ENCODE measurements at places on chromosomes 12 and 14.

DNA sequence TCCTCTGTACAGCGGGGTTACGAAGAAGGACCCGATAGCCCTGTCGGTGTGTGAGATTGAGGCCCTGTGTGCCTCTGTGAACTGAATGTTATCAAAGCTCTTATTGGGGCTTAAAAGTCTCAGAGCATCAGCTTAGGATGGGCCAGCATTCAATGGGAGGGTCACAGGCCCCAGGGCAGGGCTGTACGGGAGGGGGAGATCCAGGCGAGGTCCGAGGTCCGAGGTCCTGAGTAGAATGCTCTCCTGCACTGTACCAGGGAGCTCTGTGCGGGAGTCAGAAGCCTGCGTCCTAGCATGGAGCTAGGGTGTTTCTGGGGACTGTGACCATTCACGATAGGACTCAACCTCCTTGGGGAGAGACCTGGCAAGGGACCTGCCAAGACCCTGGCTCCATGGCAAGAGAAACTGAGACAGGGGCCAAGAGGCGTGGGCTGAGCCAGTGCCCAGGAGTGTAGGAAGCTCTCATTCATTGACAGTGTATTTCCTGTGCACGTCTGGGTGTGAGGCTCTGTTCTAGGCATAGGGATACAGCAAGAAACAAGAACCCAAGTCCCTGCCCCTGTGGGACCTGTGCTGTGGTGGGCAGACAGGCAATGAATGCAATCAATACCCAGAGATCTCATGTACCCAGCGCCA, 12.0 kb upstream of the FAM181A start:
- DNase-seq, result no peak

DNA sequence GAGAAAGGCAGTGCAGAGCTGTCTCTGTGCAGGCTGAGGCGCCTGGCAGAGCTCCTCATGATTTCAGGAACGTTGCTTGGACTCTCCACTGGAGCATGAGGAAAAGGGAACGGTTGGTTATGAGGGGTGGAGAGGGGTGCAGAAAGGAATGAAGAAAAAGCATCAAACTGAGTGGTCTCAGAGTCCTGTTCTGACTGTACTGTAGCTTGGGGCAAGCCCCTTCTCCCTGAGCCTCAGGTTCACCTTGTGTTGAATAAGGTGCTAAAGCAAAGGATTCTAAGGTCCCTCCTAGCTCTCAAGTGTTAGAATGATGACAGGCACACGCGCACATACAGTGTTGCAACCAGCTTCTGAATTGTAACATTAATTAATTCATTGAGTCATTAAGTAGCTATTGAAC, 125.2 kb upstream of the PARP11 start:
- DNase-seq, result no peak

- no peak for DNase-seq
Measured at GRCh38 chr12:43318021-43318420, 234.0 kb downstream of the ADAMTS20 start.

DNA sequence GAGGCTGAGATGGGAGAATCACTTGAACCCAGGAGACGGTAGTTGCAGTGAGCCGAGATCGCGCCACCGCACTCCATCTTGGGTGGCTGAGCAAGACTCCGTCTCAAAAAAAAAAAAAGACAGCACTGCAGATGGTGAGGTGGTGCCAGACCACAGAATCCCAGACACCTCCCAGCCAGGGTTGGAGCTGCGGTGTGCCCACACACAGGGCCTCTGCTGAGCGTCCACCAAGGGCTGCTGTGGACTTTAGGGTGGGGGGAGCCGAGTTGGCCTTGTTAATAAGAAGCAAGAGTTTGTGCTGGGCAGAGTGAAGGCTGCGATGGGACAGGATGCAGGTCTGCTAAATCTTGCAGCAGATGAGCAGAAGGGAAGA, 14.2 kb downstream of the KMT5A start:
- DNase-seq, result no peak

- no peak for DNase-seq
Measured at GRCh38 chr14:22721213-22721612, 45.3 kb upstream of the OXA1L start.

DNA sequence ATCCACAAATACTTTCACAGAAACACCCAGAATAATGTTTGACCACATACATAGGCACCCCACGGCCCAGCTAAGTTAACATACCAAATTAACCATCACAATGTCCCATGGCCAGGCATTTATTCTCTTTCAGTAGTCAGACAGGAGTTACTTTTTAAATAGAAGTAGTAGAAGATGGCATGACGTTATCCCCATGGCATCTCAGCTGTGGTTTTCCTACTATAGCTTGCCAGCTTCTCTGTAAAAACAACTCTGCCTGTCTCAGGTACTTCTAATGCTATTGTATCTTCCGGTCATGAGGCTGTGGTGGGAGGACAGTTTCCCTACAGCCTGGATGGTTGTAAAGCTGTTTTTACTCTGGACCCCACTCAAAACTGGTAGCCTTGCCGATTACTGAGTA, 19.3 kb downstream of the CTSG start:
- no peak for DNase-seq

All from activated naive CD8-positive, alpha-beta T cell treated with anti-CD3 and anti-CD28 coated beads, Interleukin-2, amount 50 U/mL, for 16 hours (primary cell).